ENCODE measurements at places on chromosomes 13 and 19.

- peak; percentile 31 for DNase-seq
Measured at GRCh38 chr19:31350693-31351055, 1.4 kb upstream of the TSHZ3 start.

GRCh38 chr19:6947745-6948144 is 60.4 kb downstream of the ADGRE1 start:
- peak; percentile 6 for DNase-seq

- peak; percentile 22 for DNase-seq
Measured at GRCh38 chr13:95921485-95921884, 131.7 kb downstream of the UGGT2 start.

- DNase-seq, result no peak
Measured at GRCh38 chr13:22427783-22428182, 753.0 kb upstream of the SGCG start.

- DNase-seq, result no peak
Measured at GRCh38 chr13:60288569-60288968, 108.5 kb upstream of the TDRD3 start.

- no peak for DNase-seq
Measured at GRCh38 chr19:13017306-13018034, 22.2 kb downstream of the NFIX start.

- DNase-seq, result no peak
Measured at GRCh38 chr19:29517946-29518345, 7.8 kb upstream of the VSTM2B start.
